ENCODE measurements at places on chromosomes 7 and 10.

DNA sequence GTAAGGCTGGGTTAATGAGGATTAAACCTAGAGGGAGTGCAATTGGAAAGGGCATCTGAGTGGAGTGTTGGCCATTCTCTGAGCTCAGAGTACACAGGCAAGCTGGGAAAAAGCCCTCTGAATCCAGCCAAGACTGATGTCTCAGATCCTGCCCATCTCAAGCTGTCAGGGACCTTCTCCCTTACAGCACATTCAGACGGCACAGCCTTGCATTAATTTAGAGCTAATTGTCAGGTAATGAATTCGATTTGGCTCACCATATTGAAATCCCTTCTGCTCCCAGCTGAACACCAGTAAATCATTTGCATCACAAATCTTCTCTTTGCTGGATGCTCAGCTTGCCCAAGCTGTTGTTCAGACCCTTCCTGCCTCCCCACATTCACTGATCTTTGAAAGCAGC lies 399.3 kb upstream of the PODXL start:
- no peak for DNase-seq

- no peak for DNase-seq
Measured at GRCh38 chr7:11950281-11950680, 118.3 kb upstream of the THSD7A start.

DNA sequence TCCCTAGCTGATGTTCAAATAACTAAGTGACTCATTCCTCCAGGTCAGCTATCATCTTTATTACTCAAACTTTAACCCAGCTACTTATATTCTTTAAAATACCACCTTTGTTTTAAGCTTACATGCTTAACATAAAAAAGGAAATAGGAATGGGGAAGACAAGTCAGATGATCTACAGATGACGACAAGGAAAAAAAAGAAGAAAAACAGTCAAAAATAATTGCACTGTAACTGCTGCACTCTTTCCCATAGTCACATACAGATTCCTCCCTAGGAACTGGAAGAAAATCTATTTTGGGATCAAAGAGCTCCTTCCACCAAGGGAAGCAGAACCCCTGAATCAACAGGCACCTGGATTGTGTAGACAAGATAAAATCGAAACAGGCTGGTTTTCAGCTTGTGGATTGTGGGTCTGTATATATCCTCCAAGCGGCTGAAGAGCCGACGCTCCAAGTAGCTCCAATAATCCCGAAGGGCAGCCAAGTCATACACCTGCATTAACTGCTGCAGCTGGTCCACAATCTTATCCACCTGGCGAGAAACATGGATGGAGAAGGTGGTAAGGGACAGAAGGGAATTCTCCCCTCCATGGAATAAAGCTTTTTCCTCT lies 2.0 kb downstream of the WDR91 start:
- no peak for DNase-seq

GRCh38 chr10:32256613-32257437 lies 90.1 kb downstream of the EPC1 start:
- DNase-seq: peak; percentile 58

GRCh38 chr10:118838364-118838763 lies 83.6 kb upstream of the CACUL1 start:
- no peak for DNase-seq

GRCh38 chr10:43794181-43794815 lies 145.6 kb upstream of the ZNF32 start:
- DNase-seq: peak; percentile 95

- DNase-seq: peak; percentile 70
Measured at GRCh38 chr10:30687698-30688213, 58.2 kb upstream of the LYZL2 start.

DNA sequence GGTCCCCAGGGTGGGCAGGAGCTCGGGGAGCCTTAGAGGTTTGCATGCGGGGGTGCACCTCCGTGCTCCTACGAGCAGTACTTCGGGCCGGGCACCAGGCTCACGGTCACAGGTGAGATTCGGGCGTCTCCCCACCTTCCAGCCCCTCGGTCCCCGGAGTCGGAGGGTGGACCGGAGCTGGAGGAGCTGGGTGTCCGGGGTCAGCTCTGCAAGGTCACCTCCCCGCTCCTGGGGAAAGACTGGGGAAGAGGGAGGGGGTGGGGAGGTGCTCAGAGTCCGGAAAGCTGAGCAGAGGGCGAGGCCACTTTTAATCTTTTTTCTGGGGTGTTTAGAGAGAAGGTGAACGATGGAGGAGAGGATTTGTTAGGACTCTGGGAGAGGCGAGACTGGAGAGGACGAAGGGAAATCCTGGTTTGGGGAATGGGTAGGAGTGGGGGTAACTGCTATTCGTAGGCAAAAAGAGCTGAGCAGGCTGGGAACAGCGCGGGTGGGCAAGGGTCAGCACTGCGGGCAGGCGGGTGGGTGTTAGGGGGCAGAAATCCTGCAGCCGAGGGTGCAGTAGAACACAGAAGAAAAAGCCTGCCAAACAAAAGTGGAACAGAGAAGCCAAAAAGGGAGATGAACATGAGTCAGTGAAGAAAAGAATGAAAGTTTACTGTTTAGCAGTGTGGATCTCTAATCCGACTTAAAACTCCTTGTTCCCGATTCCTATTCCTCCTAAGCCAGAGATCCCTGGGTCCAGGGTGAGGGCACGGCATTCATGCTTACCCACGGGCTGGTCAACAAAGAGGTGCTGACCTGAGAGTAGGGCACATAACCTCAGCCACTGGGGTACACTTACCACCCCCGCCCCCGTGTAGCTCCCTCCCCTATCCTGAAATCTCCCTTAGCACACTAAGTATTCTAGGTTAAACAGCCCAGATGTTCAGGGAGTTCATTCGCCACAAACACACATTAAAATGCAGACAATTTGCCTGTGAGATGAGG lies 26.9 kb downstream of the PRSS2 start:
- DNase-seq: no peak

- DNase-seq: no peak
Measured at GRCh38 chr7:116717137-116717536, 45.1 kb downstream of the MET start.

DNA sequence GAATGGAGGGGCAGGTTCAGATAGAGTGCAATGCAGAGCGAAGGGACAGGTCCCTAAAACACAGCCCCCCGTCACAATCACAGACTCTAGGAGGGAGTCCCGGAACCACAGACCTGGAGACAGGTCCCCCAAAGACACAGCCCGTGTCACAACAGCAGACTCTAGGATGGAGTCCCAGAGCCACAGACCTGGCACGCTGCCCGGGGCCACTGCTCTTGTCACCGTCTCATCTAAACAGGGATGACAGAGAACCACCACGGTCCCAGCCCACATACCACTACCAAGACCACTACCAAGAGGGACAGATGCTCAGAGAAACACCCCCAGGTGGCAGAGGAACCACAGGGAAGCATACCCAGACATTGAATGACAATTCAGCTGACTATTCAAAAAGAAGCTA lies 183.9 kb downstream of the TCERG1L start:
- DNase-seq: no peak

- DNase-seq: no peak
Measured at GRCh38 chr10:15548331-15548730, 171.4 kb downstream of the ITGA8 start.

DNA sequence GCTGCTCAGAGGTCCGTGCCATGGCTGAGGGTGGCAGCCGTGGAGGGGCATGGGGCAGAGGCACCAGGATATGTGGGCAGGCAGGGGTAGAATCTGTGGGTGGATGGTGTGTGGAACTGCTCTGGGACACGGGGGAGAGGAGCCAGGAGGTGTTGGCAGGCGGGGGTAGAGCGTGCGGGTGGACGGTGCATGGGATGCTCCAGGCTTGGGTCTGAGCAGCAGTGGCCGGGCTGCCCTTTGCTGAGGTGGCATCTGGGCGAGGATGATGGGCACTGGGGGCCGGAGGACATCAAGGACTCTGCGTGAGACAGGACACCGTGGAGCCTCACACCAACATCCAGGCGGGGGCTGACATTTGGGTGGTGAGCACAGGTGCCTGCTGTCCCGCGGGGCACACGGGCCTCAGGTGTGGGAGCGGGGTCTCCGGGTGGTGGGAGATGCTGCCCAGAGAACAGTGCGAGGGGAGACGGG lies 46.2 kb downstream of the JAKMIP3 start:
- no peak for DNase-seq

All from fibroblast of pulmonary artery (primary cell).